Natural killer cell treated with Interleukin-12 subunit alpha and Interleukin-12 subunit beta and Interleukin-15 and Interleukin-18, amount 100 ng/mL, for 72 hours (primary cell): ENCODE measurements at places on chromosomes 4 and X. TPM values are rescaled to one million over a fixed set of nuclear protein-coding genes. Genes with fewer than 3 reads are reported as not detected.

DNA sequence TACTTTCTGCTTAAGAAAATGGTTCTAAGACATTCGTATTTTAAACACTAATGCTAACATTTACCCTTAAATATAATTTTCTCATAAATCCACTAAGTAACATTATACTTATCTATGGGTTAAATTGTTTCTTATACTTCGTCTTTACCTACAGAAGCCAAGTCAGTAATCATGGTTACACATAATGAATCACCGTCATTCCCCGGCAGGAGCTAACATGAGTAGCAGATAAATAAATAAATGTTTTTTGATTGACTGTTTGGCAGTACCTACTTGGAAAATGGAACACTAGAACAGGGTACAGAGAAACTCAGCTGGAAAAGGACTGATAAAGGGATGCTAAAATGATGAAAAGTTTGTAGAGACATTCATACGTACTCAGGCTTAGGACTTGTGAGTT lies 430.4 kb downstream of the ACTRT1 start:
- DNase-seq: no peak

- DNase-seq: no peak
Measured at GRCh38 chr4:3213106-3213425, 35.9 kb upstream of the MSANTD1 start.

GRCh38 chr4:110309675-110310074 lies 111.3 kb upstream of the ELOVL6 start:
- no peak for DNase-seq

DNA sequence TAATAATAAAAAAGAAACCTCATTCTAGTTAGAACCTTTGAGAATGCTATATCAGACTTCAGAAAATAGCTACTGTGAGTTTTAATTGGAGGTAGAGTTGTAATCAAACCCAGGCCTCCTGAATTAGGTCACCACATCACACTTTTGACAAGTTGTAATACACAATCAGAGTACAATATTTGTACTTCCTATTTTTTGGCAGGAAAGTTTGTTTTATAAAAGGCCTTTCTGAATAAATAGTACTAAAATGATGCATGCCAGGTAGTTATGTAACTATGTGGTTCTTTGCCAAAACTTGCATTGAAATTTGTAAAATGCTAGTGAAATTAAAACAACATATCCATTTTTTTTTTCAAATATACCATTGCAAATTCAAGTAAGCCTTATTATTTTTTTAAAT lies 26.8 kb downstream of the ADH7 start:
- no peak for DNase-seq

The LAGE3 gene
- 48.5 TPM for total RNA-seq

- peak; percentile 82 for DNase-seq
Measured at GRCh38 chrX:20265221-20265725, 1.4 kb downstream of the RPS6KA3 start.

DNA sequence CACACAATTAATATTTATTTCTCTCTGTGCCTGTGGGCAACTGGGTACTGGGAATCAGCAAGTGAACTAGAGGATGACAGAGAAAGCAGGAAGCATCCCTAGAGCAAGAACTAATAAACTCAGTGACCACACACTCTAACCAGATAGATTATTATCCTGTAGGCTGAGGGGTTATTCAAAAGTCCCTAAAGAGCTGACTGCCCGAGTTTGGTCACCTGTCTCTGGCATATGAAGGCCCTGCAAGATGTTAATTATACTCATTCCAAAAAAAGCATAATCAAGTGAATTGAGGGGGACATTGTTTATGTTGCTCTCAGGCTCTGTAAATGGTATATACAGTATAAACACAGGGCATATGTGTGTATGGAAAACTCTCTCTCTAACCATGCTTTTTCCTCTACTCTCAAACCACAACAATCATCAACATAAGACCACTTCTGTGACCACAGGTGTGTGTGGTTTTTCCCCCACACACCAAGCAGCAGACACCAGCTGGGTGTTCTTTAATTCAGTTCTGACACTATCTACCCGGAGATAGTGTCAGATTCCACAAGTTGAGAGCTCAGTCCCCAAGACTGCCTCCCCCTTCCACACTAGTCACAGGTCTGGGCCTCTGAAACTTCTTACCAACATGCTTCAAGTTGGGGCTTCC lies 6.2 kb upstream of the HPSE start:
- DNase-seq: no peak

DNA sequence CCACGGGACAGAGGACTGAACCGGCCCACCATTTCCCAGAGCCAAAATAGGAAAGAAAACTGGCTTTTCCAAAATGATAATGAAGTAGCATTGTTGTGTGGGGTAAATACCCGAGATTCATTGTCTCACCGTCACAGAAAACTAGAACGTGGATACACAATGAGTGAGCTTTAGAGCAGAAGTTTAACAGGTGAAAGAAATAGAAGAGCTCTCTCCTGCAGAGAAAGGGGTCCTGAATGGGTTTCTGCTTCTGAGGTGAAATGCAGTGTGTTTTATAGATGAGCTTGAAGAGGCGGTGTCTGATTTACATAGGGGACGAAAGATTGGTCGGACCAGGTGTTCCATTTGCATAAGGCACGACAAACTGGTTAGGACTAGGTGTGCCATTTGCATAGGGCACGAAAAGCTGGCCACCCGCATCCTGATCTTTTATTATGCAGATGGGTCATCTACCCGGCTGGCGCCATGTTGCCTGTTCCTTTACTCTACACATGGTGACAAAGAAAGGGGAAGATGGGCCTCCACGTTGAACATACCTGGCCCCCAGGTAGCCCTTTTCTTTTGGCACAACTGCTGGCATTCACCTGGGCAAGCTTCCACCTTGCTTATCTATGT lies 118.1 kb downstream of the ATXN3L start:
- no peak for DNase-seq

The DCLK2 gene
- total RNA-seq: 0.08 TPM

DNA sequence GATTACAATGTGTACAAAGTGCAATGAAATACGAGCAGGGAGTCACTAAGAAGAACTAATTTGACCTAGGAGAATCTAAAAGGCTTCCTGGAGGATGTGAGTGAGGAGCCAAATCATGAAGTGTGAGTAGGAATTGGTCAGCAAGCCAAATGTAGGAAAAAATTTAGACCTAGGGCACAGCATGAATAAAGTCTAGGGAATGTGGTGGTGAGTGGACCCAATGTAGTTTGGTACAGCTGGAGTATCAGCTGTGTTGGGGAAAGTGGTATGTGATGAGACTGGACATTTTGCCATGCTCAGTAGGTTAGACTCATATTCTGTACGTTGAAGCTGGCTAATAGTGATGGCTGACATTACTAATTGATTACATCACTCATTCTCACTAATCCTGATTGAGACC lies 191.0 kb downstream of the AFF2 start:
- DNase-seq: no peak

GRCh38 chr4:22997358-22998224 lies 304.9 kb downstream of the GBA3 start:
- no peak for DNase-seq

The FAM133A gene
- total RNA-seq: not detected

- DNase-seq: no peak
Measured at GRCh38 chr4:40681600-40681999, 51.9 kb upstream of the RBM47 start.

DNA sequence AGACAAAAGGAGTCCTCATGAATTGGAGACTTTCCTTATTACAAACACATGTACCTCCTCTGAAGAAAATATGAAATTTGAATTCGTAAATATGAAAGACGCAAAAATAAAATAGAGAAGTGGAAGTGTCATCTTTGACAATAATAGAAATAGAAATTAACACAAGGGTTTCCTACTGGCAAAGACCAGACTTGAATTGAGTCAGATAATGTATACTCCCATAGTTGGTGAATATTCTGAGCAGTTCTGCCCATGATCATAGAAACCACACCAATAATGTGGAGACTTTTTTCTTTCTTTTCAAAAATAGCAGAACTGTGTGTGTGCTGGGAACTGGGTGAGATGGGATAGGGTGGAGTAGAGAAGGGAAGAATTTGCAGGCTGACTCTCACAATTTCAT lies 277.7 kb upstream of the TET2 start:
- DNase-seq: no peak

- DNase-seq: no peak
Measured at GRCh38 chr4:7581477-7581876, 146.7 kb upstream of the PSAPL1 start.

DNA sequence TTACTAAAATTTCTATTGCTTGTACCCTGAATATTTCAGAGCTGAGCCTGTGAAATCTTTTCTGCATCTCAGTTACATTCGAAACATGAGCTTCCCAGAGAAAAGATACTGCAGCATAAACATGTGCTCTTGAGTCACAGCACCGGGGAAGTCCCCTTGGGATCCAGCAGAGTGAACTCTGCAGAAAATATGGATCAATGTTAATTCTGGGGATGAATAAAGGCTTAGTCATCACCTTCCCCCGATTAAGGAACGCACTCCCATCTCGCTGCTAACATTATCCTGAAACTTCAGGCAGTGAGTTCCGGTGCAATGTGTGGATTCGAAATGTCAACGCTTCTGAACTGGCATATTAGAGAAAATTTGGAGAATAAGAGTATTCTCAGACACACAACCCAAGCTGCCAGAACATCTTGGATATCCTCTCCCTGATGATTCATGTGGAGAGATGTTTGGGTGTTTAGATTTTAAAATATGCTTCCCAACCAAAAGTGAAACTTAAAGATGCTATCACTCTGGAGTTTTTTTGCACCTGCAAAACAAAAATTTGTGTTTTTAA lies 90.8 kb downstream of the IRF2 start:
- no peak for DNase-seq

- no peak for DNase-seq
Measured at GRCh38 chr4:139275281-139275735, 4.7 kb downstream of the MGARP start.
